ENCODE measurements at places on chromosomes 7 and 10.
A peak's percentile ranks its signal among the peaks of the same experiment; 100 is the strongest.

- DNase-seq, result no peak
Observed at GRCh38 chr7:127382301-127383085, 10.0 kb downstream of the ZNF800 start.

- no peak for DNase-seq
Observed at GRCh38 chr7:22696541-22697228, 30.3 kb upstream of the IL6 start.

DNA sequence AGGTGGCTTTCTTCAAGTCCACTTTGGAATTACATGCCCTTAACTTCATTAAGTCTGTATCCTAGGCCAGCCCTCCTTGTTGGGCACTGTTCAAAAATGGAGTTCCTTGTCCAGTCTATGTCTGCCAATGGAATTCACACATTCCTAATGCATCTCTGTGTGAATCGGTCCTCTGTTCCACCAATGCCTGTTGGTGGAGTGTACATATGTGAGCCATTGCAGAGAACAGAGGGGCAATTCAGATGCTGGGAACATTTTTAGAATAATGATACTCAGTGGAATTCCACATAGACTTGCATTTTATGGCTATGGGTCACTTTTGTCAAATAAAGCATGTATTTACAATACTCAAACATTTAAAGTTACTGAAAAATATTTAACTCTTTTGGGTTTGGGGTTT is 108.3 kb downstream of the COL28A1 start:
- DNase-seq, result no peak

DNA sequence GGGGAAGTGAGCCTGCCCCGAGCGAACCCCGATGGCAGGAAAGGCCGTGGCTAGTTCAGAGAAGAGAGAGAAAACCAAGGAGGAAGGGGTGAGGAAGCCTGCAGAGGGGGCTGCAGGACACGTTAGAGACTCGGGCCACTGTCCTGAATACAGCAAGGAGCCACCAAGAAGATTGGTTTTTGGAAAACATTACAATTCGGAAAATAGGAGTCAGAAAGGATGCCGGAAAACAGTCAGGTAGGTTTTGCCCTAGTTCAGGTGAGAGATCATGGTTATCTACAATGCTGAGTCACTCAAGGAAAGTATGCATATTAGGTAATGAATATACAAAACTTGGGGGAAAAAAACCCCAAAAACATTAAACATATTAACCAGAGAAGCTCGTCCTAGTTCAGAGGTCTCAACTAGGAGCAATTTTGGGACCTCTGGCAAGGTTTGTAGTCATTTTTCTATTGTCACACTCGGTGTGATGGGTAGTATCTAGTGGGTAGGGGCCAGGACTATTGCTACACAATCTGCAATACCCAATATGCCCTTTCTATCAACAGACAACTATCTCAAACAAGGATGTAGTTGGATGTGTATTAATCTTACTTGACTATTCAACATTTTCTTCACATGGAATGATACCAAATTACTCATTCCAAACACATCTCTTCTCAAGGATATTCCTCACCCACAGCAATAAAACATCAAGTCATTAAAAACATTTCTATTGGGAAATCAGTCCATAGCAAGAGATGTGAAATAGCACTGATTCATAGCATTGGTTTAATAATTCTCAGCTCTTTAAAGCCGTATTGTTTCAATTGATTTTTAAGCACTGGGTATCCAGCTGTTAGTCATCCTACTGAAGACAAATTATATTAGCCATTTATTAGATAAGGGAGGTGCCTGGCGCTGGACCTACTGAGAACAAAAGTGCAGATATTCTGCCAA is 74.4 kb upstream of the RSU1 start:
- DNase-seq, result peak; percentile 19

DNA sequence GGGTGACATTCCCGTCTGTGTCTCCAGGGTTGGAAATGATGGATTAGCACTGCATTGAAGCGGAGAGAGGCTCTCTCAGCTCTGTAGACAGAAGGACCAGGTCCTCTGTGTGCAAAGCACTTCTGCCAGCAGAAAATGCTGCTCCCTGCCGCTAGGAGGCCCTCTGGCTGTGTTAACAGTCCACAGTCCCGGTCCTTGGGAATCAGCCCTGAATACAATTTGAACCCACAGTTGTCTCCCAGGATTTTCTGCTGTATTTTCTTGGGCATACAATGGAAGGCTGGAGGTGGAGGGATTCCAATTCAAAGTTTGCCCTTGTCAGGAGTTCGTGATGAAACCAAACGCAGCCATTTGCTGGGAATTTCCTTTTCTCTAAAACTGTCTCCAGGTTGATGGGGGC is 205.2 kb downstream of the GLRX3 start:
- DNase-seq, result peak; percentile 2

DNA sequence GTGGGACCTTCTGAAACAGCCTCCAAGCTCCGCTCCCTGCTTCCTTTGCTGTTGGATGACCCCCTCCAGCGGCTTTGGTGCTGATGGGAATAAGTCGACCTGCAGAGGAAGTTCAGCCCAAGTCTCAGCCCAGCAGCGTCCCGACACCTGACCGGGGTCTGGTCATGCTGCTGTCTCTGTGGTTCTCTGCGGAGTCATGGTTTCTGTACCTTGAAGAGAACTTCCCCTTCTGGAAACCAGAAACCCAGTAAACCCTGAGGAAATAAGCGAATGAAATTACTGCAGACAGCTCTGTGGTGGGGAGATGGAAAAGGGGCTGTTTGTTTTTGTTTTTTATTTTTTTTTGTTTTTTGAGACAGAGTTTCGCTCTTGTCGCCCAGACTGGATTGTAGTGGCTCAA is 18.3 kb upstream of the ZNF12 start:
- DNase-seq, result no peak

DNA sequence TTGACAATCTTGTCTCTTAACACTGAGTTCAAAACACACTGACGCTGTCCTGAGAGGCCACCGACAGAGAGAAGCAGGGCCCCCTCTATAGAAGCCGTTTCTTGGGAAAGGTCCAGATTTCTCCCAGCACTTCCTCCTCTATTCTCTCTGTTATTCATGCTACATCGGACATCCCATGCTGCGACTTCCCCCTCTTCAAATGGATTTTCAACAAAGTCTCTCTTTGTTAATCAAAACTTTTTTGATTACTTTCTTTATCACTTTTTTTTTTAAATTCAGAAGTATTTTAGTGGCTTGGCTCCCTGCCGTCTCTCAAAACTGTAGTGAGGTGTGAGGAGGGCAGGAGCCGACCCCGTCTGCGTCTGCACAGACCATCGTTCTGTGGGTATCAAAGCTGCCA is 298.9 kb upstream of the PITRM1 start:
- no peak for DNase-seq

GRCh38 chr7:45052011-45052410 is 36.8 kb downstream of the NACAD start:
- DNase-seq, result no peak

DNA sequence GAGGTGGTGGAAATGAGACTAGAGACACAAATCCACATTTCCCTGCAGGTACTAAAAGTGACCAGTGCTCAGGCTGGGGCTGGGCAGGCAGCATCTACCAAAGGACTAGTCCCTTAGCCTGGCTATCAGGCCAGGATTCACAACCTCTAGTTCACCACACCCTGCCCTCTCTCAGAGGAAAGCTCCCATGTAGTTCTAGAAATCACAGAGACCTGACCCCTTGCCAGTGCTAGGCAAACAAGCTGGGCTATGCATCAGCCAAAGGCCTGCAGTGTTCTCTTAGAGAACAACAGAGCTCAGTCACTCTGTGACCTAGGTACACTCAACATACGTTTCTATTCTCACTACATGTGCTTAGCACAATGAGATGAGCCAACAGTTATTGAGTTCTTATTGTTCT is 26.7 kb upstream of the LRRC4 start:
- no peak for DNase-seq

GRCh38 chr10:56139405-56139804 is 221.7 kb downstream of the ZWINT start:
- DNase-seq, result no peak

DNA sequence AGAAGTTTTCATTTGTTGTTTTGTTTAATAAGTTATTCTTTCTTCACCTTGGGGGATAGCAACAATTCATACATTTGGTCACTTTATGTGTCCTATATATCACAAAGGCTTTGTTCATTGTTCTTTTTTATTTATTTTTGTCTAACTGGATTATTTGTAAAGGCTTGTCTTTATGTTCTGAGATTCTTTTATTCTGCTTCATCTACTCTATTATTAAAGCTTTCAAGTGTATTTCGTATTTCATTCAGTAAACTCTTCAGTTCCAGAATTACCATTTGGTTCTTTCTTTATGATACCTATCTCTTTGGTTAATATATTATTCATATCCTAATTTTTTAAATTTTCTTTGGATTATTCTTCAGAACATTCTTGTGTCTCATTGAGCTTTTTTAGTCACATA is 942.9 kb downstream of the ANKRD7 start:
- DNase-seq, result no peak

- no peak for DNase-seq
Observed at GRCh38 chr10:88033793-88034192, 170.4 kb downstream of the PTEN start.

DNA sequence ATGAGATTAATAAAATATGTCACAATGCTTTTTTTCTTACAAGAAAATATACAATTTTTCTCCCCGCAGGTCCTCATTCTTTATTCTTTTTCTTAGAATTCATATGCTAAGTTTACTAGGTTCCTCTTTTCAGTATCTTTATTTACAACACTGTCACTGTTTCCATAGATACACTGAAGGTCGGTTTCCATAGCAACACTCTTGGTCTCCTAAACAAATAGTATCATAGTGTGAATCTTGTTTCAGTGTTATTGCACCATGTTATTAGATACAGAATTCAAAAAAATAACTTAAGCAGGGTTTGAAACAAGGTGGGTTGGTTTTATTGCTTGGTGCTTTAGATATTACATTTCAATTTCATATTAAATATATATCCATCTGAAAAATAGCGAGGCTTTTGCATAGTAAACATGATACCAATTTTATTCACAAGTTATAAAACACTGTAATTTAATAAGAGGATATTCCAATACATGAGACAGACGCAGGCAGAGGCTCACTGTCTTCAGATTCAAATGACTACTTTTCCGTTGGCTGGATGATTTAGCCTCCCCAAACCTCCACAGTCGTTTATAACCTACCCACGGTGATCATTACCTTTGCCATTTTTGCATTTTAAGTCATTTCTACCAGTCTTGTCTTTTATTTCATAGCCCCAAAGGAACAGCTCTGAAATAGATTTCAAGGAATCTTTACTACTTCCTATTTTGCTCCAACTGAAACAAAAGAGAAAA is 88.9 kb upstream of the KLF6 start:
- no peak for DNase-seq

- DNase-seq, result no peak
Observed at GRCh38 chr7:2624293-2624886, 7.4 kb upstream of the TTYH3 start.

DNA sequence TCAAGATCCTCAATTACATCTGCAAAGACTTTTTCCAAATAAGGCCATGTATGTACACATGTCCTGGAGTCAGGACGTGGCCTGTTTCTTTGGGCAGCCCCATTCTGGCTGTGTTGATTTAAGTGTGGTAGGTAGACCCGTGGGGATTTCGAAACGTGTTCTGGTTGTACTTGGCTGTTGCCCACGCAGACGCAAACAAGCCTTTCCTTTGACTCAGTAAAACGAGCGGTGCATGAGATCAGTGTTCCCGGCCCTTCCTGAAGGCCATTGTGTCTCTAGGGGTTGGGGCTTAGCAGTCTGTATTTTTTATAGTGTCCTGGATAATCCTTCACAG is 64.8 kb upstream of the DNAJB6 start:
- no peak for DNase-seq

- DNase-seq, result no peak
Observed at GRCh38 chr7:123242467-123243092, 42.8 kb upstream of the SLC13A1 start.

GRCh38 chr7:121544726-121545125 is 148.6 kb upstream of the FAM3C start:
- DNase-seq, result no peak

GRCh38 chr7:129831424-129832058 is 121.2 kb downstream of the UBE2H start:
- no peak for DNase-seq

DNA sequence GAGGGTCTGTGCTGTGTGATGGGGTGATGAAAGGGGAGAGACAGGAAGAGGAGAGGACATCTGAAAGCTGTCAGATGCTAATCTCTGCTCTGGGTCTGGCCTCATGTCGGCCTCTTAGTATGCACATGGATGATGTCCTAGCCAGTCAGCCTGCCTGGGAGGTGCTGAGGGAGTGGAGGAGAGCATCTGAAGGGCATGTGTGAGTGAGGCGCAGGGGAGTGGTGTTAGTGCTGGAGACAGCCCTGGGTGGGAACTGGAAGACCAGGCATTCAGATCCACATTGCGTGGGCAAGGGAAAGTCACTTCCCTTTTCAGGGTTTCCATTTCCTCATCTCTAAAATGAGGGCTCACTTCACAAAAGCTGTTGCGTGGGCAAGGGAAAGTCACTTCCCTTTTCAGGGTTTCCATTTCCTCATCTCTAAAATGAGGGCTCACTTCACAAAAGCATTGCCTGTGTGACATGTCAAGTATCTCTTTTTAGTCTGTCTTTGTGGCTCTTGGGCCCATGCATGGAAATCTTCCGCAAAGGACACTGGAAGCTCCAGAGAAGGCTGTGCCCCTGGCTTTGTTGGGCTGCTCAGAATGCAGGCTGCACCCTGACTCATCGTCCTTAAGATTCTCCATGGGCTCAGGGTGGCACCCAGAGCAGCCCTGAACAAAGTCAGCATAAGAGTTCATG is 10.0 kb downstream of the SFTPD start:
- DNase-seq, result no peak

- DNase-seq, result no peak
Observed at GRCh38 chr10:119413093-119413453, 129.4 kb downstream of the RGS10 start.

- no peak for DNase-seq
Observed at GRCh38 chr10:49289480-49289879, 9.5 kb upstream of the C10orf71 start.

- DNase-seq, result no peak
Observed at GRCh38 chr10:131450216-131450765, 138.8 kb upstream of the TCERG1L start.

- DNase-seq, result no peak
Observed at GRCh38 chr10:64346389-64346788, 825.2 kb downstream of the REEP3 start.

- DNase-seq, result no peak
Observed at GRCh38 chr7:55128693-55129394, 110.0 kb downstream of the EGFR start.

DNA sequence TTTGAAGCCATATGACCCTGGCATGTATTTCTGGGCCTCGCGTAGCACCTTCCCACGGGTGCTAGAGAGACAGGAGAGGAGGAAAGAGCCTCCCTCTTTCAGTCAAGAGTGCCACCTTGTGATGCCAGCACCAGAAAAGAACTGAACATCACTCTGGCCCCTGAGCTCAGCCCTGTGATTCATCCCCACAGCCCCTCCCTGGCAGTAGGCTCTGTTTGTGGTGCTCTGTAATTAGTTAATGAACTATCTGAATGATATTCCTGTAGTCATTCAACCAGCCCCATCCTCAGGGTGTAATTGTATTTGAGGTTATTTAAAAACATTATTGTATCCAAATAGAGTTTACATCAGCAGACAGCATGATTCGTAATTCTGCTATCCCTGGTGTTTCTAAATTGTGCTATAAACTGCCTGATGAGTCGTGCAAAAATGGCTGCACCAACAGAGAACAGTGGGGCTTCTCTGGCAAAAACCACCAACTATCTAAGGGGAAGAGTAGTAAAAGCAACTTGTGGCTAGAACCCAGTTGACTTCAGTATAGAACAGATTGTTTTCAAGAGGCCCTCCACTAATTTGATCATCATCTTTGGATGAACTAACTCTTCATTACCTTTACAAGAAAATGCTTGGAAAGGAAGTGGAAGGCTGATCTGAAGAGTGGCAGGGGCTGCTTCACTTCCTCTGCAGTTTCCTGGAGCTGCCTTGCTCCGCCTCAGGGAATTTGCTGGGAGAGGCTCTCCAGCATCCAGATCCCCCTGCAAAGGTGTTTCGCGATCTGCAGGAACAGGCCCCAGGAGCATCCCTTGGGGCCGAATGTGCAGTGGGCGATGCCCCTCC is 23.7 kb upstream of the TIAL1 start:
- no peak for DNase-seq

All from stimulated activated CD4-positive, alpha-beta T cell treated with anti-CD3 and anti-CD28 coated beads, TNF-alpha, amount 100 ng/mL, for 1 hour (primary cell).